Activated T-helper 1 cell treated with Interleukin-2 at 50 U/mL for 16 hours (primary cell): ENCODE measurements at places on chromosomes 12 and 14.
A peak's percentile ranks its signal among the peaks of the same experiment; 100 is the strongest.

DNA sequence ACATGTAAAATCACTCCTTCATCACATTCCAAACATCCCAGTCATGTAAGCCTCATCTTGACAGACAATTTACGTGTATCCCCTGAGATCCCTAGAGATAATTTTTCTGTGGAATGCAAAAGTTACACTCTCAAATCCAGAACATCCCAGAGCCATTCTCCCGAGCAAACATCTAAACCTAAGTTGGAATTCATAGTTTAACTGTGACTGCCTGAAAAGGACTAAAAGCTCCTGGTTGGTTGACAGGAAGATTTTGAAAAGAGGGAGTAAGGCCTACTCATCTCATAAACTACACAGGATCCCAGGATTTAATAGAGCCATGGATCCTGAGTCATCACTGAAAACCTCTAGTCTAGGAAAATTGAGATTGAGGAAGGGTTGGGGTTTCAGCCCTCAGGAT lies 123.6 kb downstream of the SCN8A start:
- no peak for DNase-seq

- DNase-seq: no peak
These were observed 4.6 kb upstream of the CCDC85C start for GRCh38 chr14:99608591-99608990.

DNA sequence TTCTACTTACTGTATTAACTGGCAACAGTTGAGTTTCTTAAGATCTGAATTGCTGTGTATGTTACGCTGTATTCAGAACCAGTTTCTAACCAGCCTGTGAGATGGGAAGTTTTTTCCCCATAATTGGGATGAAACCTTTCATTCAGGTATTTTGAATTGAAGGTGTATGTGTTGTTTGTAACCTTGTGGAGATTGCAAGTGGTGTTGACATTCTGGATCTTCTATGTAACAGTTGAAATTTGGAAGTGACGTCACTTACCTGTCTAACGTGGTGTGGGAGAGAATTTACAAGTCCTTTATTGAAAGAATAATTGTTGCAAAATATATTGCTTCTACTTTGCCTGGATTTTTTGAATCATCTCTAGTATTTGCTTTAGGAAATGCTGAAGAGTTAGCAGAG lies 5.5 kb downstream of the RAN start:
- DNase-seq: no peak

DNA sequence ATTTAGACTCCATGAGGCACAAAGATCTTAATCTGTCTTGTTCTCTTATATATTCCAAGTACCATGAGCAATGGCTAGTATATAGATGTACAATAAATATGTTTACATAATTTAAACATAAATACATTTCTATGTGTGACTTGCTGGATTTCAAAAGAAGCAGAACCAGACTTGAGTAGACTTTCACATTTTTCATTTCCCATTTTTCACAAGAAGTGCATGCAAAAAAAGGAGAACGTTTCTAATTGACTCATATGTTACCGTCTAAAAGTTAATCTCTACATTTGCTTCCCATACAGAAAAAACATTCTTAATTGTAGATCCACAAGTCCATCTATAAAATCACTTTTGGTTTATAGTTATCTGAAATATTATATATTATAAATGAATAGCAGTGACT lies 256.5 kb upstream of the USP15 start:
- DNase-seq: no peak

GRCh38 chr14:101476258-101476915 lies 84.9 kb upstream of the DIO3 start:
- DNase-seq: no peak

GRCh38 chr12:67515679-67516340 lies 132.7 kb upstream of the DYRK2 start:
- peak; percentile 22 for DNase-seq

DNA sequence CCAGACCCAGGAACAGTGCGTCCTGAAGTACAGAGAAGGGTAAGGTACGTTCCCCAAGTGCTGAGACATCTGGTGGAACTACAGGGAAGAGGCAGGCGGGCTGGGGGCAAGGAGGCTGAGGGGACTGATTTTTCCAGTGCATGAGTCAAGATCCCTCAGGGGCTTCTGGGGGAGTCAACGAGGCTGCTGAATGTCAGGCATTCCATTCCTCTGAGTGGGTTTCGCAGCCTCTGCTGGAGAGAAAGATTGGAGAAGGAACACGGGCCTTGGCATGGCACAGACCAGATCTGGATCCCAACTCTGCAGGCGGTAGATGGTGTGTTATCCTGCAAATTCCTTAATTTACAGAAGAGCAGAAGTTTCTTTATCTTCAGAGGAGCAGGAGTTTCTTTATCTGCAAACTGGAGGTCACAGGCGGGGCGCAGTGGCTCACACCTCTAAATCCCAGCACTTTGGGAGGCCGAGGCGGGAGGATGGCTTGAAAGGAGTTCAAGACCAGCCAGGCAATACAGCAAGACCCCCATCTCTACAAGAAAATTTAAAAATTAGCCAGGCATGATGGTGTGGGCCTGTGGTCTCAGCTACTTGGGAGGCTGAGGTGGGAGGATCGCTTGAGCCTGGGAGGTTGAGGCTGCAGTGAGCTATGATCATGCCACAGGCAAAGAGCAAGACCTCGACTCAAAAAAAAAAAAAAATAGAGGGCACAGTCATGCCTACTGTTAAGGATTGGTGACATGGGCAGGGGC lies 132.6 kb upstream of the MAP1LC3B2 start:
- DNase-seq: no peak

GRCh38 chr14:105876158-105876557 lies 349.8 kb downstream of the TMEM121 start:
- DNase-seq: no peak

- DNase-seq: no peak
These were observed 108.7 kb upstream of the FUT8 start for GRCh38 chr14:65303899-65304222.

- DNase-seq: no peak
These were observed 149.2 kb upstream of the FBXO33 start for GRCh38 chr14:39581474-39581873.

GRCh38 chr12:56616925-56617324 lies 13.2 kb downstream of the BAZ2A start:
- DNase-seq: no peak

DNA sequence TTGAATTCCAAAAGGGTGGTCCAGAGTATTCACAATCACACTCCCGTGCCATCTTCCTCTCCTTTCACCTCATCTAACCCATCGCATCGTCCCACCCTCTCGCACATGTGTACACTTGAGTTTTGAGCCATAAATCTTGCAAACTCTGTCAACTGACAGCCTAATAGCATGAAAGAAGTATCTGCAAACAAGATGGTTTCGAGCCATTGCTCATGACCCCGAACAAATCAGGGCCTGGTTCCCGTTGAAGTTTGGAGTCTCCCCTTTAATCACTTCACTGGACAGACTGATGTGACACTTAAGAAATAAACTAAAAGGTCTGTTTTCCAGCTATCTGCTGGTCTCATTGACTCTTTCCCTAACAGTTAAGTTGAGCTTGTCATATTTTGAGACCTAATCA lies 223.6 kb upstream of the SOX5 start:
- no peak for DNase-seq

- peak; percentile 28 for DNase-seq
These were observed 745 bp downstream of the CAND1 start for GRCh38 chr12:67269633-67270573.

GRCh38 chr12:80269803-80270552 lies 170.6 kb downstream of the OTOGL start:
- no peak for DNase-seq

DNA sequence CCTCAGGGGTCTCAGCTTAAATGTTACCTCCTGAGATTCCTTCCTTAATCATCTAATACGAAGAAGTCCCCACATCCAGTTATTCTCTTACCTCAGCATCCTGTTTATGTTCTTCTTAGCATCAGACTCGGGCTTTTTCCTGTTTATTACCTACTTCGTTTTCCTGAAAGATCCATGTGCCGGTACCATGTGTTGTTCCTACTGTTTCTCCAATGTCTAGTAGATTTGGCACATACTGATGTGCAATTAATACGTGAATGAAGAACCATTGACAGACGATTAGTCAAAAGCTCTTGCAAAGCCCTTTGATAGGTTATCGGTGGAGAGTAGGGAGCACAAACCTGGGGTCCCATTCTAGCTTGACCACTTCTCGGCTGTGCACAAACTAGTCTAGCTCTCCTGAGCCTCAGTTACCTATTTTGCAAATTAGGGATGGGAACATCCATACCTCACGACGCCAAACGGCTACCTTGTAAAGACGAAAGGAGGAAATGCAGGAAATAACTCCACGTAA lies 735 bp upstream of the MAPKAPK5 start:
- DNase-seq: no peak

GRCh38 chr14:90514015-90514398 lies 117.2 kb downstream of the CALM1 start:
- DNase-seq: no peak

- no peak for DNase-seq
These were observed 14.0 kb downstream of the RNASE2 start for GRCh38 chr14:20969336-20969735.

- no peak for DNase-seq
These were observed 183.8 kb downstream of the TBX5 start for GRCh38 chr12:114221957-114222630.

GRCh38 chr14:38721822-38722431 lies 381.1 kb downstream of the SEC23A start:
- DNase-seq: no peak

DNA sequence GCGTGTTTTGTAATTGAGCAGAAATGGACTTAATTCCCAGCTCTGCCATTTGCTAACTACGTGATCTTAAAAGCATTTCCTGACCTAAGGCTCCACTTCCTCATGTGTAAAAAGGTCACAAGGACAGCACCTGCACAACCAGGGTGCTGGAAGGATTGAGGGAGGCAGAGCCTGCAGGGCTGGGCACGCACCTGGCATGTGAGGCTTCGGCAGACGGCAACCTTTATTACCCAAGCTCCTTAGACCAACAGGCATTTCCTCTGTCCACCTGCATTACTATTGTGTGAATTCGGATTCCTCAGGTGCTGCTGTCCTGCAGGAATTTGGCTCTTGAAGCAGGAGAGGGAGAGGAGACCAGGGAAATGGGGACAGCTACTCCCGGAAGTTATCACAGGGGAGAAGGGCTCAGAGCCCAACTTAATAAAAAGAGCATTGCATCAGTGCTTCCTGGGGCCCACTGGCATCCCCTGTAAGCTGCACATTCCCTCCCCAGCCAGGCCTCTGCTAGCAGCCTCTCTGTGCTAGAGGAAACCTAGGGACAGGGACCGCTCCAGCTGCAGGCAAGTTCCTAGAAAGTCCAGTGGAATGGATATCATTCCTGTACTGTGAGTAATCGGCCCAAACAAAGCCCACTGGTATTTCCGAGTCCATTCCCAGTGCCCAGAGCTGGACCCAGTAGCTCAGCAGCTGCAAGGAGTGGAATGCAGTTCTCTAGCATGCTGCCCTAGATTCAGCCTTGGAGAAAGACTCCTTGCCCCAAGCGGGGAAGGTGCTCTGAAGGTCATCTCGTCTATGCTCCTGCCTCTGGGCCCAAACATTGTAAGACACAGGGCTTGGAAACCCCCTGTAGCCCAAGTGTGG lies 157.1 kb upstream of the CCND2 start:
- DNase-seq: no peak

GRCh38 chr12:2752676-2753371 lies 41.9 kb upstream of the FKBP4 start:
- peak; percentile 60 for DNase-seq

GRCh38 chr14:74609721-74610120 lies 2.3 kb downstream of the LTBP2 start:
- DNase-seq: no peak

DNA sequence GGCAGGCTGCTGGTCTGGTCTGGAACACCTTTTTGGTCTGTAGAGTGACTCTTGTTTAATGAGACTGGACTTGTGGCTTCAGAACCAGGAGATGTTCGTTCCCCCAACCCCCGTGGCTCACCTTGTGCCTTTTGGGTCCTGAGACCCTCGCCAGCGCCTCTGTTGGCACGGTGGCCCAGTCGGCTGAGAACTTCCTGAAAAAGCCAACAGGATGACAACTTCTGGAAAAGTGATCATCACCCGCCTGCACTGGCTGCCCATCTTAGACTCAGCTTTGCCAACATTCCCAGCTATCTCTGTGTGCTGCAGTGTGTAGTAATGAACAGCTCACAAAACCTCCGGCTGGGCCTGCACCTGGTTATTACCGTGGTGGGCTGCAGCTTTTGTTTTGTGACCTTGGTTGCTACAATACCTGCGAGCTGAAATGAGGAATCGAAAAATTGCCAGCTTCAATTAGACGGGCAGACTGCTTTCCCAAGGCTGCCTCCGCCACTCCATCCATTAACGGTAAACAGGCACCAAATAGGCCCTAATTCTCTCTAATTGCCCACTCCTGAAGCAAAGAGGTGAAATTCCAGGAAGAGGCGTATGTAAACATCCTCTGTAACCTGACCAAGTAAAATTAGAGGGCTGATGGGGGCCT lies 16.0 kb downstream of the MEG3 start:
- DNase-seq: no peak

GRCh38 chr14:56587701-56588100 lies 8.1 kb downstream of the TMEM260 start:
- no peak for DNase-seq

GRCh38 chr12:86234316-86234855 lies 21.8 kb downstream of the MGAT4C start:
- DNase-seq: no peak

GRCh38 chr12:4137441-4137840 lies 136.1 kb upstream of the CCND2 start:
- no peak for DNase-seq

DNA sequence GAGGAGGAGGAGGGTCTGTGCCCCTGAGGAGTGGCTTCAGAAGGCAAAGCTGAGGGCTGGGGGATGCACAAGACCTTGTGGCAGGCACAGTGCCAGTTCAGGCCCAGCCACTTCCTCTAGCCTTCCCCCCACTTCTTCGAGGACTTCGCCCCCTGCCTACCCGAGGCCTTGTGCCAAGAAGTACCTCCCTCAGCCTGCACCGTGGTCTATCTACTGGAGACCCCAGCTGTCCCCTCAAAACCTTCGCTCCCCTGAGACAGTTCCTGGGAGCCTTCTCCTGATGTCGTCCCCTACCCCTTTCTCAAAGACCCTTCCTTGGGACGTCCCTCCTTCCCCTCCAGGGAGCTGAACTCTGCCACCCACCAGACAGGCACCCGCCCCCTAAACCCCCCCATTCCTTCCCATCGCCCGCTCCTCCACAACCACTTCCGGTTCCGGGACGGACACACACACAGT lies 604 bp downstream of the ZNF384 start:
- DNase-seq: peak; percentile 28

DNA sequence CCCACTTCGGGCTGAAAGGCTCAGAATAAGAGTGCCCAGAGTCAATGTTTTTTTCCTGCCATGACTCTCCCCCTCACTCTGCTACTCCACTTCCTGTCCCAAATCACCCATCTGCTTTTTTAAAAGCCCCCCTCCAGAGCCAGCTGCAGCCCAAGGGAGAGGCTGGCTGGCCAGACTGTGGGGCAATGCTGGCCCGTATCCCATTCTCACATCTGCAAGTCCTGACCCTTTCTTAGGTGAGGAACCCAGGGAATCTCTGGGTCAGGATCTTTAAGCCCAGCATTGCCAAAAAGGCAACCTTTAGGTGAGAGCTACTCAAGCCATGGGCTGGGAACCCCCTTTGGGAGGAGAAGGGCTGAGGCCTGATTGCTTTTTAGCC lies 1.7 kb upstream of the ITGA5 start:
- no peak for DNase-seq

GRCh38 chr14:100788517-100788916 lies 37.4 kb upstream of the MEG3 start:
- DNase-seq: no peak

- no peak for DNase-seq
These were observed 32.8 kb downstream of the RBM19 start for GRCh38 chr12:113933201-113933786.

GRCh38 chr12:72273499-72273837 lies 1.3 kb downstream of the TRHDE start:
- no peak for DNase-seq

- no peak for DNase-seq
These were observed 10.1 kb upstream of the RASSF3 start for GRCh38 chr12:64600164-64600561.
